ENCODE measurements at places on chromosomes 7 and 10.
A peak's percentile ranks its signal among the peaks of the same experiment; 100 is the strongest.

DNA sequence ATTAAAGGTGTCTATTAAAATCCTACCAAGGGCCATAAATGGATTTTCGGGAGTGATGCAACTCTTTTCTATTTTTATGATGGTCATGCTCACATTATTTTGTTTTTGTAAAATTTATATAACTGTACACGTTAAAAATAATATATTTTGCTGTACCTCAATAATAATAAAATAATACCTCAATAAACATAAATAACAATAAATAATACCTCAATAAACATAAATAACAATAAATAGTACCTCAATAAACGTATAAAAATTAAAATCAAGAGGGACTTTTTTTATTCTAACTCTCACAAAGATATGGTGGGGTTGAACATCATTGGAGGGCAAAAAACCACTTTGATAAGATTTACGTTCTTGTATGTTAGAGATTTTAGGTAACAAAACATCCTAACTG, 1189.6 kb upstream of the CELF2 start:
- no peak for DNase-seq

DNA sequence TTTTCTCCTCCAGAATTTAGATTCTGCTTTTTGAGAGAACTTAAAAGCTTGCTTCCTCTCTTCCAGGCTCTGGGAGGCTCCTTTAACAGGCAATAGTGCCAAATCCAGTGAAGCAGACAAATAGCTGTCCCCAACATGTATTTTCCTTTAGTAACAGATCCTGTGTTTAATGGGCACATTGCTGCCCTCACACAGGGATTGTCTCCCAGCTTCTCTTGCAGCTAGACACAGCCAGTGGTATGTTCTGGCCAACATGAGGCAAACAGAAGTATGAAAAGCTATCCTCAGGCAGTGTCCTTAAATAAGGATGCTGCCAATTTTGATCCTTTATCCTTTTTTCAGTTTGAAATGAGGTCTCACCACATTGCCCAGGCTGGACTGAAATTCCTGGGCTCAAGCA, 38.2 kb downstream of the MALSU1 start:
- DNase-seq, result no peak

GRCh38 chr10:88026031-88026430, 162.6 kb downstream of the PTEN start:
- DNase-seq, result no peak

GRCh38 chr7:45067582-45067981, 21.2 kb downstream of the NACAD start:
- no peak for DNase-seq

- DNase-seq, result no peak
Measured at GRCh38 chr10:4596951-4597350, 229.1 kb upstream of the AKR1E2 start.

DNA sequence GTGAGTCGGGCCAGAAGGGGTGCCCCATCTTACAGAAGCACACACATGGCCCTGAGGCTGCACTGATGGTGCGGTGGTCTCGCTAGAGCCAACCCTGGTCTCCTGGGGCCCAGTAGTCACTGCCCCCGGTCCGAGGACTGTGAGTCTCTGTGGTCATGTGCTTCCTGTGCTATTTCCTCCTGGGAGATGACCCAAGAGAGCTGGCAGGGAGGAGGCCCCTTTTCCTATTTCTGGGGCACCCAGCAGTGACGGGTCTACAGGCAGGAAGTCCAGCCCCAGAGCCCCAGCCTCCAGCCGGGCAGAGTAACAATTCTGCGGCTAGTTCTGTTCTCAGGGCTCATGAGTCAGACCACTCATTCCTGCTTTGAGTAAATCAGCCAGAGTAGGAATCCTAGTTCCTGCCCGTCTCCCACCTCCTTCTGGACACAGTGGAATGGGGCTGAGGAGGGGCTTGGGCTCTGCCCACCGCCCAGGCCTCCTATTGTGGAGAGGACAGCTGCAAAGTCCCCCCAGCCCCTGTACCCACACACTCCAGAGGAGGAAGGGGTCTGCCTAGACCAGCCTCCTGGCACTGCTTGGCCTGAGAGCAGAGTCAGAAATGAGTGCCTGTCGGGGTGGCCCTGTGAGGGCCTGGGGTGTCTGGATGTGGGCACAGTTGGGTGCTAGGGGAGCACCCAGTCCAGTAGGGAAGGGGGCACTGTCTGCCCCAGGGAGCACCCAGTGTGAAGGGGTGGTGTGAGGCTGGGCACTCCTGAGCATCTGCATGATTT, 80.5 kb upstream of the PPIF start:
- DNase-seq, result no peak

GRCh38 chr7:136993377-136993776, 124.9 kb downstream of the CHRM2 start:
- no peak for DNase-seq

DNA sequence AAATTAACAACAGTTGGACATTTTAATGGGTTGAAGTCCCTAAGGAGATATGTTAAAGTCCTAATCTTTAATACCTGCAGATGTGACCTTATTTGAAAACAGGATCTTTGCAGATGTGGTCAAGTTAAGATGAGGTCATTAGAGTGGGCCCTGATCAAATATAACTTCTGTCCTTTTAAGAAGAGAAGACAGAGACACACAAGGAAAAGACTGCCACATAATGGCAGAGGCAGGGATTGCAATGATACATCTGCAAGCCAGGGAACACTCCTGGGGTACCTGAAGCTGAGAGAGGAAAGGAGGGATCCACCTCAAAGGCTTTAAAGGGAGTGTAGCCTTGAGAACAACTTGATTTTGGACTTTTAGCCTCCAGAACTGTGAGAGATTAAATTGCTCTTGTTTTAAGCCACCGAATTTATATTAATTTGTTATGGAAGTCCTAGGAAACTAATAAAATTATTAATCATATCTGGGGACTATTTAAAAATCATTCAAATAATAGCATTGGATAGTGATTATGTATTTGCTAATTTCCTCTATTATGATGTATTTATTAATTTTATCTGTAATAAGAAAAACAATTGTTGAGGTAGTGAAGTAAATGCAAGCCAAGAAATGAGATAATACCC, 700.0 kb upstream of the PCDH15 start:
- DNase-seq, result no peak

DNA sequence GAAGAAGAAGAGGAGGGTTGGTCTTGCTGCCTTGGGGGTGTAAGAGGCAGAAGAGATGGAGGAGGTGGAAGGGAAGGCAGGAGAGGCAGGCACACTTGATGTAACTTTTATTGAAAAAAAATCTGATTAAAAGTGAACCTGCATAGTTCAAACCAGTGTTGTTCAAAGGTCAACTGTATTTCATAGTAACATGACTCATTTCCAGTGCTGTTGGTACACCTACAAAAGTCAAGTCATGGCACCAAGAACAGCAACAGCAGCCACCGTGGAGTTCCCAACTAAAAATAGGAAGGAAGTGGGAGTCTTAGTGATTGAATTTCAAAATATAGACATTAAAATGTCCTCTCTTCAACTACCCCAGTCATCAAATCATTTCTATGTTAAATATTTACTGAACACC, 88.5 kb downstream of the CTNNA3 start:
- DNase-seq, result no peak

DNA sequence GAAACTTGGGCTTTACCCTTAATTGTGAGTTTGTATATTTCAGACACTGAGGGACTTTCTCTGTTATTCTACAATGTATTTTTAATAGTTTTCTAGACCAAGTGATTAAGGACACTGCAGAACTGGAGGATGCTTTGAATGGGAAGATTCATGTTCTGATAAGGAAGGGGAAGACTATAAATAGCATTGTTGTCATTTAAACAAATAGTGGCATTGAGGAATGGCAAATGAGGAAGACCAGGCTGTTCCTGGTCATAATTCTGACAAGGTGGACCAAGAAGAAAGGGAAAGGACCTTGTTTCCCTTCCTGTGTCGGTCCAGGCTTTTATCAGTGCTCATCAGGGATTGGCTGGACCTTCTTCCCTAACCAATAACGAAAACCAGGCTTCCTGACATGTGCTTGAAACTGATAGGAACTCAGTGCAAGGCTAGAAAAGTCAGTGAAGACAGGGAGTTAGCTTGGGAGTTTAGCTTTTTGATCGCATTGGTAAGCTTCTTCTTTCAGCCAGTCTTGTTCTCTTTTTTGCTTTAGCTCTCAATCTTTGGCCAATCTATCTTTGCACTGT, 116.2 kb downstream of the ITGA8 start:
- no peak for DNase-seq

DNA sequence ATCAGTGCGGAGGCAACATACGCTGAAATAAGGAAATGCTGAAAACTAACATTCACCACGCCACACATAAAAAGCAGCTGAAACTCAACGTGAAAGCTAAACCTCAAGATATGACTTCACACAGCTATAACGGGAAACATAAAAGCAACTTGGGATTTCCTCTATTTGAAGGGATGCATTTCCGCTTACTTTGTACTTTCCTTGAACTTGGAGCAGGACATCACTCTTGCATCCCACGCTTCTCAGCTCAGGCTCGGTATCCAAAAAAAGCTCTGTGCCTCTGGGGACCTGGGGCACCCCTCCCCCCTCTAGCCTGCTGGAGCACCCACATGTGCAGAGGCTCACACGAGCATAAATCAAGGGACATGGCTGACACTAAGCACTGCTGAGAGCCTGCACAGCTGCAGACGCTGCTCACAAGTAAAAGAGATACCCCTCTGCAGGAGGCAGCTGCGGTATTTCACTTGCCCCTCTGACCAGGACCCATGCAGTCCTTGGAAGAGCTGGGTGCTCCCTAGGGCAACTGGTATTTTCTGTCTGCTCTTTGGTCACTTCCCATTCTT, 34.2 kb downstream of the PARD3 start:
- no peak for DNase-seq

DNA sequence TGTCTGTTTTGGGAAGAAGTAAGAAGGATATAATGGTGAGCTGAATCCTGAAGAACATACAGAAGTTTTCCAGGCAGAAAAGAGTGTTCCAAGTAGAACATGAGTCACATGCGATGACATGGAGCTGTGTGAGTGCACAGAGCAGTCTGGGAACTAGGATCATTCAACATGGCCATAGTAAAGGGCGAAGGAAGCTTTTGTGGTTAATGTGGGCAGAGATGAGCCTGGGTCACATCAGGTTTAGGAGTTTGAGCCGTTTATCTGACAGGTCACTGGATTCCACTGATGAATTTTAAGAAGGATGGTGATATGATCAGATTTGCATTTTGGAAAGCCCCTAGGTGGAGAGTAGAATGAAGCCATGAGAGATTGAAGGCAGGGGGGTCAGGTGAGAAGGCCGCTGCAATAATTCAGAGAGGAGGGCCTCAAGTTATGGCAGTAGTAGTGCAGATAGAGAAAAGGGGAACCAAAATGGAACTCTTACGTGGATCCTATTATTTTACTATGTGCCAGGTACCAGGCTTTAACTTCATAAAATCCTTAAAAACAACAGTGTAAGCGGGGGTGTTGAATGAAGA, 171.3 kb downstream of the RNLS start:
- no peak for DNase-seq

- DNase-seq, result no peak
Measured at GRCh38 chr10:132841615-132841975, 55.6 kb upstream of the NKX6-2 start.

DNA sequence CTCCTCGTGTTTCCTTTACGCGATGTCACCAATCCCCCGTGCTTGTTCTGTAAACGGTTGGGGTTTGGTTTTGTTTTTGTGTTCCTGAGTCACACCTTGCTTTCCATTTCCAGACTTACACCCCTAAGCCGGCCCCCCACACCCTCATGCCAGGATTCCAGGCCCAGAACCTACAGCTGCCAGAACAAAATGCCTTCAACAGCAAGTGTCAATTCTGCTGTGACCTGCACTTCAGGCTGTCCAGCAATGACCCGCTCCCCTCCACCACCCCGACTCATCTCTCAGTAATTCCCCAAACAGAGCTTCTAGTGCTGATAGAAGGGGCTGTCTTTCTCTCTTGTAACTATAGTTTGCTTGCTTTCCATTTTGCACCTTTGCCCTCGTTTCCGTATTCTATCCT, 722.1 kb upstream of the CELF2 start:
- no peak for DNase-seq

DNA sequence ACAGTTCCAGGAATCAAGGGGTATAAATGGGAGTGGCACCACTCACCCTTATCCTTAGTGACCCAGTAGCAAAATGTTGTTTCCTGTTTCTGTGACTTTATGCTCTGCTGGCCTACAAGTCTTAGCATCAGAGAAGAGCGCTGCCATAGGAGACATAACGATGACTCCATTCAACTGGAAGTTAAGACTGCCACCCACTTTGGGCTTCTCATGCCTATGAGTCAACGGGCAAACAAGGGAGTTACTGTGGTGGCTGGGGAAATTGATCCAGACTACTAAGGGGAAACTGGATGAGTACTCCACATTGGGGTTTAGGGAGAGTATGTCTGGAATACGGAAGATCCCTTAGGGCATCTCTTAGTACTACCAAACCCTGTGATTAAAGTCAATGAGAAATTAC, 40.6 kb upstream of the PIK3CG start:
- DNase-seq, result no peak

- DNase-seq, result no peak
Measured at GRCh38 chr10:9219860-9220259, 1165.4 kb downstream of the GATA3 start.

GRCh38 chr10:70605161-70605560, 2.6 kb upstream of the PRF1 start:
- no peak for DNase-seq

- no peak for DNase-seq
Measured at GRCh38 chr10:62726142-62726541, 78.4 kb upstream of the ADO start.

- no peak for DNase-seq
Measured at GRCh38 chr10:86480571-86480970, 41.0 kb downstream of the WAPL start.

DNA sequence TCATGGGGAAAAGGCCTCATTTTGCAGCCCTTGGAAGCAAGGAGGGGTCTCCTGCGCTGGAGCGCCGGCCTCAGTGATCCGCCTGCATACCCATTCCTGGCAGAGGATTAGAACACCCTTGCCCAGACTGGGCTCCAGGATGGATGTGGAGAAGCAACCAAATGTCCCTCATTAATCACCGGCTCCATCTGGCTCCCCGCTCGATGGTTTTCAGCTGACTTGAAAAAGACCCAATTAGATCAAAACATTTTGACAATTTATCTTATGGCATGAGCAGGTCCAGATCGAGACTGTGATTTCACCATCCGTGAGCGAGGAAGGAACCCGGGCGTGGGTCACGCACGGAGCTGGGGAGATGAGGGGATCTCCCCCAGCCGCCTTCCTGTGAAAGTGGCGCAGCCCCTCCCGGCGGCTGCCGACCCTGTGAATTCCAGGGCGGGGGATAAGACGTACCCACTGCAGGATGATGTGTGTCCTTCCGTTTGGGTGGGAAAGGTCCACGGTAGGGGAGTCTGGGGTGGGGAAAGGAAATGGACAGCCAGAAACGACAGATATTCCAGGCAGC, 141.6 kb downstream of the EMX2 start:
- DNase-seq, result peak; percentile 66

- DNase-seq, result no peak
Measured at GRCh38 chr10:3805791-3806461, 20.9 kb upstream of the KLF6 start.

DNA sequence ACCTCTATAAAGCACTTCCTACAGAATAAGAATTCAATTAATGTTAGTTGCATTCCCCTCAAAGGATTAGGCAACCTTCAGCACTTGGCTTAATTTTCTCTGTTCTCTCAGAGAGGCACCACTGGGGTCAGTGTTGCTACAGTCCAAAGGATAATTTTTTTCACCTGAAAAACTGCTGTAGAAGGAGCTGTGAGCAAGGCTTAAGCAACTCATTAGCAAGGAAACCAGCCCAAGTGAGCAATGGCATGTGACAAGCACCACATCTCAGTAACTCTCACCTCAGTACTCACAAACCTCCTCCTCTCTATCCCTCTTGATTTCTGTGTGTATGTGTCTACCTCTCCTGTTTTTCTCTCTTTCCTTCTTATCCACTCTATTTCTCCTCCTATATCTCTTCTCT, 55.9 kb downstream of the DGKI start:
- no peak for DNase-seq

GRCh38 chr10:34537629-34538231, 277.4 kb downstream of the PARD3 start:
- no peak for DNase-seq

All from NCI-H446 (cell line).